ENCODE measurements at places on chromosomes 5 and 9.

- no peak for DNase-seq
Observed at GRCh38 chr5:80623999-80624398, 30.5 kb upstream of the MSH3 start.

DNA sequence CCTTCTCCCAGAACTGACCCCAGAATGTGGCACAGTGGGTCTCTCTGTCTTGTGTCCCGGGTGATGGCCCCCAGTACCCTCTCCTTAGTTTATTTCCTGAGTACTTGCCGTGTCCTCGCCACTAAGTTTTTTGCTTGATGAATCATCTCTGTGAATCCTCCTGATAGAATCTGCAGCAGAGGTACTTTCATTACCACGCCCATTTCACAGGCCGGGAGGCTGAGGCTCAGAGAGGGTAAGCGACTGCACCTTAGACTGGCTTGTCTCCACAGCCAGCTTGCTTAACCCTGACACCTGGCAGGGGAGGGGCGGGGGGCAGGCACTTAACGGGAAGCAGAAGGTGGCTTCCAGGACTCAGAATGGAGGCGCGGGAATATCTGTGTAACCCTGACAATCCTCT is 7.9 kb upstream of the IER5L start:
- no peak for DNase-seq

DNA sequence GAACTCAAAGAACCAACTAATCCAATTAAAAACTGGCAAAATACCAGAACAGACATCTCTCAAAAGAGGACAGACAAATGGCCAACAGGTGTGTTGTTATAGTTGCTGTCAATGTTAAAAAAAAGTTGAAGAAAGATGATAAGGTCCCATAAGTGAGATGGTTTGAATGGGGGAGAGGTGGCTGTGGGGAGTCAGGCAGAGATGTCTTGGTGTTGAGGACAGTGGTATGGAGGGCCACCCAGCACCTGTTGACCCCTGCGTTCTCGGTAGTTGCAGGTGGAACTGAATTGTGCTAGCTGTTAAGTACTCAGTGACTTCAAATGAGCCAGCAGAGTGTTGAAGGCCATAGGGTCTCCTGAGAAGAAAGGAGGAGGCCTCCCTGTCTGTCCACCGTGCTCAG is 55.9 kb upstream of the PITX1 start:
- no peak for DNase-seq

GRCh38 chr9:120391691-120392090 is 188.3 kb downstream of the CDK5RAP2 start:
- no peak for DNase-seq

GRCh38 chr9:106622164-106622487 is 240.8 kb upstream of the ZNF462 start:
- DNase-seq = no peak

DNA sequence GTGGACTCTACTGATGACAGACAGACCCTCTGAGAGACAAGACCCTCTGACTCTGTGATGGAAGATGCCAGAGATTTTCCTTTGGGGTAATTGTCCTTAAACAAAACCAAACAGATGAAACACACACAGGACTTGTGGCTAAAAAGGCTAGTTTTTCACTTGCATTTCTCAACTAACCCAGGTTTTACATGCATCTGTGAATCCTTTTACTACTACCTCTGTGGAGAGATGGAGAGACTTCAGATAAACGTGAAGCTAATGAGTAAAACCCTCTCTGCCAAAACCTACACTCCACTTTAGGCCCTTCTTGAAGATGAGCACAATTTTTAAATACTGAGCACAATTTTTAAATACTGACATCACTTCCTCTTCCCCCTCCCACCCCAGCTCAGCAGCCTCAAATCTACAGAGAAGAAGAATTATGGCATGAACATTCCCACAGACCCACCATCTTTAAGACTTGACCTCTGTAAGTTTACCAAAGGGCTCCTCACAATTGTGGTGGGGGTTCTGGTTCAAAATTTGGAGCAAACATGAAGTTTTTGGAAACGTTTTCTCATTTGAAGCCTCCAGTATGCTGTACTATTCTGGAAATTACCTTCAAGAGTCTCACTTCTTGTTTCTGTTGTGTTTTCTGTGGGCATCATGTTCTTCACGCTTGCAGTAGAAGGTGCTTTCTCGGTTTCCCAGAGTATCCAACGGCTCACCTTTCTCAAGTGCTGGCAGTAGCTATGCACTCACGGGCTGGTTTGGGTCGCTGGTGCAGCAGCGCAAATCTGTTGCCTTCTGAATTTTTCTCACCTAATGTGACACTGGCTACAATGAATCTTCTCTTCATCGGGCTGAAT is 42.7 kb downstream of the ACER2 start:
- no peak for DNase-seq

DNA sequence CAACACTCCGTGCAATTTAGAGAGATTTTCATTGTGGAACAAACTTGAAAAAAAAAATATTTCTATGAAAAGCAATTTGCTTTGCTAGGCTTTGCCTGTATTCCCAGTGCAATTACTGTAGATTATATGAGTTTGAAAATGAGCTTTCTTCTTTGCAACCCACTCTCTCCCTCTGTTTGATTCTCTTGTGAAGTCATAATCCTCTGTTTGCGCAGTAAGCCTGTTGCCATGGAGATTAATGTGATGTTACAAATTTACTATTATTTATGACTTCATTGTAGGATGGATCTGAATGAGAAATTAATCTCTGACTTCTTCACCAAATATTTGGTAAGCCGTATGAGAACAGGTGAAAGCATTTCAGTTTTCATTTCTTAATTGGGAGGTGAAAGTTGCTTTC is 320.3 kb downstream of the SPATA31D1 start:
- no peak for DNase-seq

GRCh38 chr9:38066914-38067858 is 1.8 kb downstream of the SHB start:
- DNase-seq = no peak

GRCh38 chr5:172374783-172375182 is 79.5 kb downstream of the SH3PXD2B start:
- no peak for DNase-seq

- DNase-seq = no peak
Observed at GRCh38 chr5:589173-589572, 23.0 kb upstream of the CEP72 start.

- DNase-seq = no peak
Observed at GRCh38 chr9:16869131-16869881, 1.2 kb downstream of the BNC2 start.

DNA sequence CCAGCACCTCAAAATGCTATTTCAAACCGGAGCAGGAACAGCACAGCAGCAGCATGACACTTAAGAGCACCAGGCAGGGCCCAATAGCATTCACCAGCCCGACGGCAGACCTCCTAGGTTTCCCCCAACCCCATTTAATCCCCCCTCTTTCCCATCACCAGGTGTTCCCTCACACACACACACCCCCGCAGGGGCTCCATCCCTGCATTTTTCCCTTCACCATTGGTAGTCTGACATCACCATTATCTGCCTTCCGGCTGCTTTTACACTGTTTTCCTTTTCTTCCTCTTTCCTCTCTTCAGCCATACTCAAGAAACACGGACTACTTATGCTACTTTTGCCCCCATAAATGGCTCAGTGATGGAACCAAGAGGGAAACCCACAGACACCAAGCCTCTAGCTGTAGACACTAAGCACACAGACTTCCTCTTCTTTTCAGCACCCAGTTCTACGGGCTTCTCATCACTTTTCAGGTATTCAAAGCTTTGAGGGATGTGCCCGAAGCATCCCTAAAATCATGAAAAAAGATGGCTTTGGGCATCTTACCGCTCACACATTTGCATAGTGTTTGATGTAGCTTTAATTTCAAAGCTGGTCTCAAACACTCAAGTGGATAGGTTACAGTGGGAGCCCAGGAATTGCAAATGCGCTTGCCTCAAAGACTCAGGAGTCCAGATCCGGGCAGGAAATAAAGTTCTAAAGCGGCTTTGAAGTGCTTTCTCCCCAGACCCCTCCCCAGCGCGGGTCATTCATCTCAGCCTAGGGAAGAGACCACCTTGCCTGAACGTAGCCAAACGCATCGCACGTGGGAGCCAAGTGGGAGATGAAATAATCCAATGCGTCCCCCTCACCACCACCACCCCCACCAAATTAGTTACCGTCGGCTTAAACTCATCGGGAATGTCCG is 141.5 kb downstream of the TSSK1B start:
- no peak for DNase-seq

DNA sequence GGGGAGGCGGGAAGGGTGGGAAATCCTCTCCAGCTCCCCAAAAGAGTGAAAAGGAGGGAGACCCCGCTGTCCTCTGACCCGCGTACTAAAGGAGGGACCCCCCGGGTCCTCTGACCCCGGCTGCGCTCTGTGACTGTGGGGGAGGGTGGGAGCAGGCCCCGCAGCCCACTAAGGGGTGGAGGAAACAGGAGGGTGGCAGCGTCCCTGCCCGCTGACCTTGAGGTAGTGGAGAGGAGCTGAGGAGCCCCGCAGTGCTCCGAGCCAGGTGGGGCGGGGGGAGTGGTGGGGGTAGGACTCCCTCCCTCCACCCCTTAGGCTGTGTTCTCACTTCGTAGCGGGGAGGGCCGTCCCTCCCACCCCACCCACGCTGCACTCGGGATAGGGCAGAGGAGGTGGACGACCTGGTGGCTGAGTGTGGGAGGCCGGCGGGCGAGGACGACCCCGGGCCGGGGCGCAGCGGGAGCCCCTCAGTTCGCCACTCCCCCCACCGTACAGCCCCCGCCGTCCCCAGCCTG is 449 bp upstream of the ADCY2 start:
- no peak for DNase-seq

DNA sequence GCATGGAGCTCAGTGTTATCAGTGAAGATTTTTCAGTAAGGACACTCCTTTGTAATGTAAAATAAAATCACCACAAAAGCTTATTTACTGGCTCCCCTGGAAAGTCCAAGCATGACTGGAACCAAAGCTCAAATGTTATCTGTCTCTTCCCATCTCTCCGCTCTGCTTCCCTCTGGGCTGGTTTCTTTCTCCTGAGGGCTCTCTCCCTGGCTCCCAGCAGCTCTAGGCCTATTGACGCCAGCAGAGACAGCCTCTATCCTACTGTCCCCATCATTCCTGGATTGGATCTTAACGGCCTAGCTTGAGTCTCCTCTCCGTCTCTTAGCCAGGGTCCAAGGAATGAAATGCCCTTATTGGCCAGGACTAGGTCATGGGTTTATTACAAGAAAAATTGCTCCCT is 86.1 kb downstream of the TMEM167A start:
- DNase-seq = no peak

GRCh38 chr5:7878381-7878873 is 9.5 kb downstream of the MTRR start:
- peak; percentile 33 for DNase-seq

DNA sequence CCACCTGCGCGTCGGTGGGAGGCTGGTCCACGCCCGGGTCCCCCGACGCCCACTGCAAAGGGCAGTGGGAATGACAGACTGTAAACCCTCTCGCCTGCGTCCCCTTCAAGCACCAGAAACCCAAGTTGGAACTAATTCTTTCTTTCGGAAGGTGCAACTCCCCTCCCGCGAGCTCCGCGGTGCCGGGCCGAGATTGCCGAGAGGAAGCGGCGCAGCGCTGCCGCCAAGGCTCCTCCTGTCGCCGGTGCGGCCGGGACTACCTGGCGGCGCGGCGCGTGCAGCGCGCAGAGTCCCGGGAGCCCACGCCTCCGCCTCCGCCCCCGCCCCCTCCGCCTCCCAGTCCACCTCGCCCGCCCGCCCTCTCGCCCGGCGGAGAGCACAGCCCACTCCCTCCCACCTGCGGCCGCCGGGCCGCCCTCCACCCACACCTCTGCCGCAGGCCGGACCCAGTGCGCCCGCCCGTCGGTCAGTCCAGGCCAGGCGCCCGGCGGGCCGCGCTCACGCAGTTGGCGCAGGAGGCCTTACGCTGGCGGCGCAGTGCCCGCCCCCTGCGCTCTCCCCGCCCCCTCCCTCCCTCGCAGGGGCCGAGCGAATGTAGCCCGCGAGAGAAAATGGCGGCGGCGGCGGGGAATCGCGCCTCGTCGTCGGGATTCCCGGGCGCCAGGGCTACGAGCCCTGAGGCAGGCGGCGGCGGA is at the start of gene MAP3K1:
Gene MAP3K1 (plus strand): TSS at position 587 of the 695 bp plus-strand sequence. CDS start 25 bp downstream, at position 612.
- DNase-seq = peak; percentile 79

GRCh38 chr9:118165451-118165850 is 461.2 kb downstream of the TLR4 start:
- DNase-seq = no peak

DNA sequence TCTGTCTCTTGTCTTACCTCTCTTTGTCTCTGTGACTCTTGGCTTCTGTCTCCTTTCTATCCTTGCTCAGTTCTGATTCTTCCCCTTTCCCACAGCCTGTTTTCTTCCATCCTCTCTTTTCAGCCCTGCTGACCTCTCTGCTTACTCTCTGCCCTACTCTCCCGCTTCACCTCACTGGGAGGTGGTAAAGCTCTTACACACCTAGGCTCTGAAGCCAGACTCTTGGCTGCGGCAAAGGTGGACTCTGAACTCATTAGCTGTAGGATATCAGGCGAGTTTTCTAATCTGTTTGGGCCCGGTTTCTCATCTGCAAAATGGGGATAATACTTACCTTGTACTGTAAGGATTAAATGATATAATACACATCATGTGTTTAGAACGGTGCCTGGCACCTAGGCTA is 11.1 kb downstream of the PCDH1 start:
- no peak for DNase-seq

DNA sequence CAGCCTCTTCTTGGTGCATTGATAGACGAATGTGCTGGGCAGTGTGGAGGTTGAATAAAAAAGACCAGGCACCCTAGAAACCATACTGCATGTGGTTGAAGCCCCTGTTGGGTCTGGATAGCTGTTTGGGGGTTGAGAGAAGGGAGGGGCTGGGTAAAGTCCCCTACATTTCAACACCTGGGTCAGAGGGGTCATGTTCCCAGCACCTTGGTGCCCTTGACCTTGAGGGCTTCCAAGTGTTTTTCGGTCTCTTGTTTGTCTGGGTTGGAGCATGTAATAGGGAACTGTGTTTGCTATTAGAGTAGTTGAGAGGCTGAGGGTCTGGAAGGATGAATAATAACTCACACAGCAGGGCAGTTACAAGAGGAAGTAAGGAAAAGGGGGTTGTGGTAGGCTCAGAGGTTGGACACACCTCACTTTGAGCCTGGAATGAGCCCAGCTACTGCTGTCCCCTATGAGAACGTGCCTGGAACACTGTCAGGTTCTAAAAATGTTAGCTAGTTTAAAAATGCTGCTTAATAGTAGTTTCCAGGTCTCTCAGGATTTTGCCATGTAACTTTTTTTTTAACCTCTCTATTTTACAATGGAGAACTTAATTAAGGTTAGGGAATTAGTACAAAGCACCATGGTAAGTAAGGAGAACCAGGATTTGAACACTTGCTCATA is 155.2 kb upstream of the SPRY4 start:
- DNase-seq = no peak

GRCh38 chr9:77667151-77667550 is 19.0 kb upstream of the GNA14 start:
- no peak for DNase-seq

- no peak for DNase-seq
Observed at GRCh38 chr5:143166661-143167420, 236.6 kb downstream of the NR3C1 start.

- DNase-seq = no peak
Observed at GRCh38 chr9:12889402-12890106, 114.7 kb downstream of the LURAP1L start.

DNA sequence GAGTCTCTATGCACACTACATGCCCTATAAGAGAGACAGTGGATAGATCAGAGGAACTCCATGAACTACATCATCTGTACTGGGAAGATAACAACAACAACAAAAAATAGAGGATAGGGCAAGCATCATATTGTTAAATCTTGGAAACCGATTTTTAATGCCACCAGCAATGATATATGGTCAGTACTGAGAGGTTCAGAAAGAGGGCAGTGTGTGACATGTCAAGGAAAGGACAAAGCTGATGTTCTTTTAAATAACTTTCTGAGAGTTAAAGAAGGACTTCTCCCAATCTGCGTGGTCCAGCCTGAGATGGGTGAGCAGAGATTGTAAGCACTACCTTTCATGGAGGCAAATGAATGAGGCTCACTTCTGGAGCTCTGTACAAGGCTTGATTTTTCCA is 62.0 kb upstream of the PHF24 start:
- DNase-seq = no peak
